Stimulated activated CD4-positive, alpha-beta T cell treated with anti-CD3 and anti-CD28 coated beads, TNF-alpha, amount 100 ng/mL, for 24 hours (primary cell): ENCODE measurements at places on chromosomes 6 and 20.

- DNase-seq, result no peak
These were observed 690.7 kb downstream of the DOK5 start for GRCh38 chr20:55166063-55166462.

DNA sequence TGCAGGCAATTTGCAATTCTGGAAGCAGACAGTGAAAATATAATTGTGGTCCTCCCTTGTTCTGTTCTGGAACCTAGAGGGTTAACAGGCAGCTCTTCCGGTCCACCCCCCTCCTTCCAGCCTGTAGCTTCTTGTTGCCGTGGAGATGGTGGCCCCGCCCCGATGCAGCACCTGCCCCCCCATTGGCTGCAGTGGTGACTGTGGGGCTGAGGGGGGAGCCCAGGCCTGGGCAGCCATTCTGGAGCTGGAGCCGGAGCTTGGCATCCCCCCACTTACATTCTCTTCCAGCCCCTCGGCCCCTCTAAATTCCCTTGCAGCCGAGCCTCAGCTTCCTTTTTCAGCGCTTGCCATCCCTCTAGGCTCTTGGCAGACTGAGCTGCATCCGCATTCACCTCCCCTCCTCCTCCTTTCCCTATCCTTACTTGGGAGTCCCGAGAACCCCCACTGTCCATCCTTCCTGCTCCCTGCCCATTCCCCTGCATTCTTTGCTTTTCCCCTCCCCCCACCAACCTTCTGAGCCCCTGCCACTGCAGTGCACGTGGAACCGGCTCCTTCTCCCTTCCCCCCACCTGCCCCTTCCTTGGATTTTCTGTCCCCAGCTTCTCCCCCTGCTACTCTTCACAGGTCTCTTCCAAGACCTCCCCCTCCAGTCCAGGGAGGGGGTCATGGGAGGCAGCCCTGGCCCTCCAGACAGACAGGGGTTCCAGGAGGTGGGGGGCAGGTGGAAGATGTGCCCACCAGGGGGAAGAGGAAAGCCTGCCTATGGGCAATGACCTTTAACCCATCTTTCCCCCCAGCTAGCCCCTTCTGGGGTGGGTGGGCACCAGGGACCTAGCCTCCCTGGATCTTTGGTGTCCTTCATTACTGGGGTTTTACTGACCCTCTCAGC is 11.4 kb downstream of the SYNGAP1 start:
- DNase-seq, result peak; percentile 78

DNA sequence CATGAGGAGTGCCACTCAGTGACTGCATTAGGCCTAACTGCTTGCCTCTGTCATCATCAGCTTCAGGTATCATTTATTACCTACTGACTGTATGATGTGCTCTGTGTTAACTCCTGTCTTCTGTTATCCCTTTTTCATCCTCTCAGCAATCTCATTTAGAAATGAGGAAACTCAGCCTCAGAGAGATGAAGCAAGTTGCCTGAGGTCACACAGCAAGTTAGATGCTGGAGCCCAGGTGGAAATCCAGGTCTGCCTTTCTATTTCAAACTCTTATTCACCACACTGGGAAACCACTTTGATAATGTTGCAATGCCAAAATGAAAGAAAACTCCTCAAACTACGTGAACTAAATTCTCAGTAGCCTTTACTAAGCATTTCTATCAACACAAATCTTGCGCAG is 1.3 kb downstream of the FERMT1 start:
- no peak for DNase-seq

GRCh38 chr6:104682722-104683643 is 176.7 kb downstream of the HACE1 start:
- peak; percentile 71 for DNase-seq

DNA sequence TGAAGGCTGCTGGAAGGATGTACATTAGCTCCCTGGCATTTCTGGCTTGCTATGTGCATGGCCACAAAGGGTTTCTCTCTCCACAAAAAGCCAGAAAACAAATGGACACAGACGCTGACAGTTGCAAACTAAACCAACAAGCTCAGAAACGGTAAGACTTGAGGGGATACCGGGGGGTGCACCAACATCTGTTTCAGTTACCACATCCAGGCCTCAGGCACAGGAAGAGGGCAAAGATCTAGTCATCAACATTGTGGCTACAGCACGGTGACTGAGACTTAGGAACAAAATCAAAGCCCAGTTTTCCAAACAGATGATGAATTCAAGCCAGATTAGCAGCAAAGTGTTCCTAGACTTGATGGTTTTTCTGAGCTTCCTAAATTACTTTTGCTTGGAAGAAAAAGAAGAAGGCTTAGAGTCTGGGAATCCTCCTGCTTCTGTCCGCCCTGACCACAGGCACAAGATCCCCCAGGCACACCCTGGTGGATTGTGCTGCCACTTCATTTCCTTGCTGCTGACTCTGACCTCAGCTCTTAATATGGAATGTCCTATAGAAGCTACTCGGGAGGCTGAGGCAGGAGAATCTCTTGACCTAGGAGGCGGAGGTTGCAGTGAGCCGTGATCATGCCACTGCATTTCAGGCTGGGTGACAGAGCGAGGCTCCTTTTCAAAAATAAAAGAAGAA is 54.2 kb upstream of the ADGRF1 start:
- DNase-seq, result no peak

DNA sequence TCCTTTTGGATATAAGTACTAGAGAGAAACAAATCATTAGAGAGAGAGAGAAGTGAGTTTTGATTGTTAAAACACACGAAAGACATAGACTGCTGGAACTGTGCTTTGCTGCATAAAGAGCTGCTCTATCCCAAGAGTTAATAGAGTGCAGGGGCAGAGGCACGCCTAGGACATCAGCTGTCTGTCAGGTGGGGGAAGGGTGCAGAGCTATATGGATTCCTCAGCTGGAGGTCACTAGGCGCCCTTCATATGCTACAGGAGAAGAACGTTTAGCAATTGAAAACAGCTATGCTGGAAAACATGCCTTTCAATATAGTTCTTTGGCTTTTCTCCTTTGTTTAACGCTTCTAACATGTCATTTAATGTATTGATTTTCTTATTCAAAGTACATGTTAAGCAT is 169.0 kb upstream of the MCHR2 start:
- no peak for DNase-seq

DNA sequence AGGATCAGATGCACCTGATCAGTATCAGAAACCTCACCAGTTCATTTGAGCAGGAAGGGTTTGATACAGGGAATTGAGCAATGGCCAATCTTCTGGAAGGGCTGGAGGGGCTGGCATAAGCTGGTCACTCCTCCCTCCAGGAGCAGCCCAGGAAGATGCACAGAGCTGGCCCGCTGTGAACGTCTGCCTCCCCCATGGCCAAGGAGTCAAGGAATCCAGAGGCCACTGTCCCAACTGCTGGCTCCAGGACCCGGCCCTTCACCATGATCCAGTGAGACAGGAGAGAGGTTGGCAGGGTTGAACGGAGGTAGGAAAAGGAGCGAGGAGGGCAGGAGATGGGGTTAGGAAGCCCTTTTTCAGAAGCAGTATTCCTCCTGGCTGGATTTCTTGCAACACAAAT is 113.9 kb upstream of the CST7 start:
- DNase-seq, result no peak

- DNase-seq, result no peak
These were observed 299.7 kb downstream of the PLCB1 start for GRCh38 chr20:8431538-8432434.

- DNase-seq, result no peak
These were observed 418.5 kb upstream of the BTBD3 start for GRCh38 chr20:11499101-11499634.

GRCh38 chr20:63957690-63958441 is 1.6 kb upstream of the UCKL1 start:
- DNase-seq, result no peak

DNA sequence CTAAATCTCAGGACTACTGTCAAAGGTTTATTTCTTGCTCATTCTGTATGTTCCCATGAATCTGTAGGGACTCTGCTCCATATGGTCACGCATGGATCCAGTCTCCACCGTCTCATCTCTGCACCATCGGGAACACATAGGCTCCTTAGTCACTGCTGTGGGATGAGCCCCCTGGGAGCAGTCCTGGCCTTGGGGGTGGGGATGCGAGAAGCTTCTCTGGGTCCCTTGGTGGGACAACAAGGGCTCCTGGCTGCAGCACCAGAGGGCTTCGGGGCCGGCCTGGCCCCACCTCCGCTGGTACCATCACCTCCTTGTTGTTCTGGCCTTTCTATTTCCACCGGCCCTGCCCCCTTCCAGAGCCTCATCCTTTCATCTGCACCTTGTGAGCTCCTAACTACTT is 148.4 kb downstream of the CDH4 start:
- no peak for DNase-seq

- no peak for DNase-seq
These were observed 589.1 kb downstream of the EYS start for GRCh38 chr6:65117817-65118409.

- no peak for DNase-seq
These were observed 33.0 kb downstream of the FOXP4 start for GRCh38 chr6:41579088-41579610.

DNA sequence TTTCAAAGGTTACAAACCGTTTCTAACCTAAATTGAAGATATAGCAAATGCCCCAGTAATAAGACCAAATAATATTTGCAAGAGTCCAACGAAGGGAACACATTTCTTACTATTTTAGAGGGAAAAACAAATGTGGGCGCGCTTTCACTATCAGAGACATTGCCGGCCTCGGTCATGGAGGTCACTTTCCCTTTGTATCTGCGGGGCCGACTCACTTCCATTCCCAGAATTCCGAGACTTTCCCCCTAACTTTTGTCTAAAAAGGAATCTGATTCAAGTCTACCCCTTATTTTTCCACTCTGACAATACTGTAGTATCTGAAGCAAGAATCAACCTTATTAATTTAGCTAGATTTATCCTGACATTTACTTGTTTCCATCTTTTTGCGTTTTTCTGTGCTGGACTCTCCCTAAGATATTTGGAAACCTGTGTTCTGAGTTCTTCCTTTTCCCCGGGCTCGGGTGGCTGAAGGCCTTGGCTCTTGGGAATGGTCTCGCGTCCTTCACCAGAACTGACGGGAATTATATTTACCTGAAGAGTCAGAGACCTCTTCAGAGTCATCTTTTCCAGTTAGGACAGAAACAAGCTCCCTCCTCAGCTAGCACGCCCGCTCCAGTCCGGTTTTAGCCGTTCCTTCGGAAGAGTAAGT is 71.8 kb upstream of the ZNF184 start:
- no peak for DNase-seq

DNA sequence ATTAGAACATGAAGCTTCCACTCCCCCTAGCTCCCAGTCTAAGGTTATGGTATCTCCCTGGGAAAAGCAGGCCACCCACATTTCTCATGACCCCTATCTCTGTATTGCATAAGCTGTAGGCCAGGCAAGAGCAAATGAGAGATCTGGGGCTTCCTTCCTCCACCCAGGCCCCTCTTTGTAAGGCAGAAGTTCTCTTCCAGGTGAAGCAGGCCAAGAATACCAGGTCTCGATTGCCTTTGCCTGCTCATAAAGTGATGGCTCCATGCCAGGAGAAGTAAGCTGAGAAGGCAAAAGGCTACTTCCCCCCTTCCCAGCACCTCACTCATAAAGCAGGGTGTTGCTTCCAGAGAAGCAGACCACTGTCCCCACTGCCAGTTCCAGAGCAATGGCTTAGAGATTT is 144.1 kb upstream of the KCNK16 start:
- no peak for DNase-seq

GRCh38 chr6:111406200-111406721 is 76.8 kb downstream of the REV3L start:
- DNase-seq, result no peak

DNA sequence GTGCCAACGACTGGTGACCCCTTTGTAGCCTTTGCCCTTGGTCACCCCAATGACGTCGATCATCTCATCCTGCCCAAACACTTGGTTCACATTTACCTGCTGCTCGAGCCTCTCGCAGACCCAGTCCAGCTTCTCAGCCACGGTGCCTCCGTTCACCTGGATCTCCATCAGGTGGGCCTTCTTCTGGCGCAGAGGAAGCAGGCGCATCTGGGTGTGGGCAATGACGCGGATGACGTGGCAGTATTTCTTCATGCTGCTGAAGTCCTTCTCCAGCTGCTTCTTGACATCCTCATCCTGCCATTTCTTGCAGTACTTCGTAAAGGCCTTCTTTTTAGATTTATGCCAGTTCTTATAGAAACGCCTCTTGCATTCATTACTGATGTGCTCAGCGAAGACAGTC is 46.9 kb upstream of the SEC63 start:
- no peak for DNase-seq

- no peak for DNase-seq
These were observed 524 bp downstream of the C20orf203 start for GRCh38 chr20:32672982-32673851.

- no peak for DNase-seq
These were observed 97.1 kb downstream of the FAXC start for GRCh38 chr6:99252421-99252820.

- DNase-seq, result no peak
These were observed 158.3 kb upstream of the IRAK1BP1 start for GRCh38 chr6:78709021-78709420.

DNA sequence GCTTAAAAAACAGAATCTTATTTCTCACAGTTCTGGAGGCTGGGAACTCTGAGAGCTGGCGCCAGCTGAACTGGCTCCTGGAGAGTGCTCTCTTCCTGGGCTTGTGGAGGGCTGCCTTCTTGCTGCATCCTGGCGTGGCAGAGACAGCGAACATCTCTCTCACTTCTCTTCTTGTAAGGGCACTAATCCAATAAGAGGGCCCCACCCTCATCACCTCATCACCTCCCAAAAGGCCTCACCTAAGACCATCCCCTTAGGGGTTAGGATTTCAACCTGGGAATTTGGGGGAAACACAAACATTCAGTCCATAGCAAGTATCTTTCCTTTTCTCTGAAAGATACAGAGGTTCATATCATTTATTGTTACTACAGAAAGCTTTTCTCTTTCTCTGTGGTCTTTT is 23.9 kb downstream of the PNLDC1 start:
- no peak for DNase-seq

DNA sequence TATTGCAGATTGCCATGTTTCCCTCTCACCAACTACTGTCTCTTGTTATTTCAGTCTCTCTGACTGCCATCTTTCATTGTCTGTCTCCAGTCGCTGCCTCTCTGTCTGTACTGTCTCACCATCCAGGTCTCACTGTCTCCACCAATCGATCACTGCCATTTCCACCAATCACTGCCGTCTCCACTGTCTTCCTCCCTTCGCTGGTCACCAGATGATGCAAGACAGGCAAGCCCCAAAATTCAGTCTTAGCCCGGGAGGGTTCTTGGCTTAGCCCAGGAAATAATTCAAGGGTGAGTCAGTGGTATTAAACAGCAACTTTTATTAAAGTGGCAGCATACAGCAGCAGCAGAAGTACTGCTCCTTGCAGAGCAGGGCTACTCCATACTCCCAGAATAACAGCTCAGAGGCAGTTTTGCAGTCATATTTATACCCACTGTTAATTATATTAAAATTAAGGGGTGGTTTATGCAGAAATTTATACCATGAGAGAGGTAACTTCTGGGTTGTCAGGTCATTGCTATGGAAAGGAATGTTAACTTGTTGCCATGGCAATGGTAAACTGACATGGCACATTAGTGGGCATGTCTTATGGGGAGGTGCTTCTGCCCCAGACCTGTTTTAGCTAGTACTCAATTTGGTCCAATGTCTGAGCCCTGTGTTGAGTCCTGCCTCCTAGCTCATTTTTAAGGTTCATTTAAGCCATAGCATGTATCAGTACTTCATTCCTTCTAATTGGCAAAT is 23.0 kb upstream of the ECHDC1 start:
- no peak for DNase-seq

GRCh38 chr20:58778760-58779159 is 71.9 kb downstream of the GNAS-AS1 start:
- no peak for DNase-seq
